ENCODE measurements at places on chromosomes 1 and 21.

DNA sequence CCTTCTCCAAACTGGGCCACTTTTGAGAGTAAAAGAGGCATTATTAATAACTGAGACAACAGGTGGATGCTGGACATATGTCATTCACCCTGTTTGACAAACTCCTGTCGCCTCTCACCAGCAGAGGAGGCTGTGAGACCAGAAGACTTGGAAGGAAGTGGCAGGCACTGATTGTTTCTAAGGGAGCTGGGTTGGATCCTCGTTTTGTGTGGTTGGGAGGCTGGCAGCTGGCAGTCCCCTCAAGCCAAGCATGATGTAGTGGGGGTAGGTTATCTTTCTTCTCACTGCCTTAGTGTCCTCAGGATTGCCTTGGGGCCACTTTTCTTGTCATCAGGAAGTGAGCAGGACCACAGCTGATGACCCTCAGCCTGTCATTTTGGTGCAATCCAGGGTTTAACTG lies 86.5 kb upstream of the KCNJ15 start:
- no peak for DNase-seq

DNA sequence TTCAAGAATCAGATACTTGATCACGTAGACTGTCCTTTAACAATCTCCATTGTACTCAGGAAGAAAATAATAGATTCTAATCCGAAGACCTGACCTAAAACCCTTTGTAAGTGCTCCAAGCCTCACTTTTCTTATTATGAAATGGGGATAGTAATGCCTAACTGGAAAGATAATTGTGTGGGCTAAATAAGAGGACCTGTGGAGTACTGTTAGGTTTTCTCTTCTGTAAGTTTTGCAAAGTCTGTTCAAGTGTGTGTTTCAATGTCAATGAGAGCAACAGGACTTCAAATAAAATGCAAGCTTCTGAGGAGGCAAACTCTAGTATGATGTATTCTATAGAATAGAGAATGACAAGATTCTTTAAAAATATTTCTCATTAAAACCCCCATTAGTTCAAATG lies 348.6 kb downstream of the USP25 start:
- no peak for DNase-seq

DNA sequence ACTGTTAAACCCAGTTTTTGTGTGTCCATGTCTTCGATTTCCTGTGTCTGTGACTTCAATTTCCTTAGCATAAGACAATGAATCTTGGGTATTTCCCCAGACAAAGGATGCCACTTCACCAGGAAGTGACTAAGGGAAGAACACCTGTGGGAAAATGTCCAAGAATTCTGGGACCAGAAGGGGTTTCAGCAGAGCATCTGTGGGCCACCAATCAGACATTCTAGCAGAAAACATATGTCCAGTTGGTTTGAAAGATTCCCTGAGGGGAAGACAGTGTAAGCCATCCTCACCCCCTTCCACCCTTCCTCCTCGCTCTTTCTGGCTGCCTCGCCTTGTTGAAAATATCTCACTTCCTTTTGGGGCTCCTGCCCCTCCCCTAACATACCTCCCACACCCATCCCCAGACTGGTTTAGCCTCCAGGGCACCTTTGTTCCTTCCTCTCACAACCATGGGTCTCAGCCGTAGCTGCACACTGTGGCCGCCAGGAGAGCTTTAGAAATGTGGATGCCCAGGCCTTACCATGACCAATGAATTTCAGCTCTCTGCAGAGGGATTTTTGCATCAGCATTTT lies 25.5 kb upstream of the IFNAR1 start:
- peak; percentile 37 for DNase-seq

DNA sequence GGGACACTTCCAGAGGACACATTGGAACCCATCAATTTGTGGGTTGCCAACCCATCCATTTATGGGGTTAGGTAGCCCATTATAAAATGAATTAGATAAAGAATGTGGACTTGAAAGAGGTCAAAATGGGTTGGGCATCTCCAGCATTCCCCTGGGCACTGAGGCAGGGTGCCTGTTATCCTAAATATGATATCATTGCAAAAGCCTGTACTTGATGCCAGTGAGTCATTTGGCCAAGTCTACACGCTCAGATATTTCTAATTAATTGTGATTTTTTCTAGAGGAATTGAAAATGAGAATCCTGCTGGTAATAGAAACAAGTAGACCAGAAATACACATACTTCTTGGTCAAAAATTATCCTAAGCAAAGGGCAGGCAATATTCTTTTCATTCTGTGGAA lies 21.9 kb upstream of the NBL1 start:
- no peak for DNase-seq

- no peak for DNase-seq
These were observed 13.1 kb upstream of the VAMP4 start for GRCh38 chr1:171754971-171755370.

- no peak for DNase-seq
These were observed 85.4 kb downstream of the SIK1 start for GRCh38 chr21:43341378-43342161.

- DNase-seq: no peak
These were observed 58.0 kb upstream of the ABCA4 start for GRCh38 chr1:94178901-94179300.

DNA sequence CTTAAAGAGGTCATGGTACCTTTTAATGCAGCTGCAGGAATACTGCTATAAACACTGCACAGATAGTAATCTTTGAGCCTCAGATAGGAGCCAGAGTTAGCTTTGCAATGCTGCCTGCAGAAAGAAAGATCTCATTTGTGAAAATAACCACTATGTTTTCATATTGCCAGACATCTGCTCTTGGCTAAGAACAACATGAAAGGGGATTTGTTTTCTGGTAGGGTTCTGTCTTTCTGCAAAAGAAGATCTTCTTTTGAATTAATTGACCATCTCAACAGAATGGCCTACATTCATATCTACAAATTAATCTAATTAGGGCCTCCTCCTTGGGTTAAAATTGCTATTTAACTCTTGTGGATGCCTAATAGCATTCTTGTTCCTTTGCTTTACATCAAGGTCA lies 177.6 kb upstream of the DPYD start:
- DNase-seq: no peak

DNA sequence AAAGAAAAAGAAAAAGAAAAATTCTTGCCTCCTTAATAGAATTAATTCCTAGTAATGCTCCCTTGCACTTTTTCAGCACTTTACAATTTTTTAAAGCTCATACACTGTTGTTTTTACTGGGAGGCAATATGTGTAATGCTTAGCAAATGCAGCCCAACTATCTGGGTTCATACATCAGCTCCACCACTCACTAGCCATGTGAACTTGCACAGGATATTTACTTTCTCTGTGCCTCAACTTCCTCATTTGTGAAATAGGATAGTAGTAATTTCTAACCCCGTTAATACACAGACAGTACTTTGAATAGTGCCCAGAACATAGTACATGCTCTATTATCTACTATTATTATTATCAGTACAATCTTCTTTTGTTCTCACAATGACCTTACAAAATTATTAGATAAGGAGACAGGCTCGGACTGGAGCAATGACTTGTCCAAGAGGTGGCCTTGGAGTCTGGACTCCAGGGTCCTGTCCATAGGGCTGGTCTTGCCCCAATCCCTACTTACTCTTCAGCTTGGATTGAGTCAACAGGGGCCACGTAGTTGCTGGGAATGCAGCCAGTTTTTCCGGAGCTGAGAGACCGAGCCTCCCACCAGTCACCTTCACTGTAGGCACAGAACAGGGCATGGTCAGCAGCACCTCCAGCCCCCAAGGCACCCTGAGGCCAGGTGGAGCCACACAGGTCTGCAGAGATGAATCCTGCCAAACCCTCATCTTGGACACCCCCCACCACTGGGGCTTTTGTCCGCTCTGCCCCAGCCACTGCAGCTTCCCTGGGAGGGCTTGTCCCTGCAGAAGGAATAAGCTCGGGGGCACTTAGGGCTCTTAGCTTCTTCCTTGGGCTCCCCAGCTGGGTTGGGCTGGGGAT lies 13.7 kb downstream of the FGR start:
- DNase-seq: no peak

DNA sequence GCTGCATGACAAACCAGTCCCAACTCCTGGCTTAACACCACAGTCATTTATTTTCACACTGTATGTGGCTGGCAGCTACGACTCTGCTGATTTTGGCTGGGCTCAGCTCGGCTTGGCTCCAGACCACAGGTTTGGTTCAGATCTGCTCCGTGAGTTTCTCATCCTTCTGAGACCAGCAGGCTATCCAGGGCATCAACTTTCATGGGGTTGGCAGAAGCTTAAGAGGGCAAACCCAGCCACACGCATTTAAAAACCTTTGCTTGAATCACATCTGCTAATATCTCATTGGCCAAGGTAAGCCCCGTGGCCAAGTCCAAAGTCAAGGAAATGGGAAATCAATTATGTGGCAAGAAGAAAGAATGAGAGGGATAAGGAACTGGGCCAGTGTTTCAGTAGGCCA lies 574.2 kb downstream of the MATN1 start:
- DNase-seq: no peak

DNA sequence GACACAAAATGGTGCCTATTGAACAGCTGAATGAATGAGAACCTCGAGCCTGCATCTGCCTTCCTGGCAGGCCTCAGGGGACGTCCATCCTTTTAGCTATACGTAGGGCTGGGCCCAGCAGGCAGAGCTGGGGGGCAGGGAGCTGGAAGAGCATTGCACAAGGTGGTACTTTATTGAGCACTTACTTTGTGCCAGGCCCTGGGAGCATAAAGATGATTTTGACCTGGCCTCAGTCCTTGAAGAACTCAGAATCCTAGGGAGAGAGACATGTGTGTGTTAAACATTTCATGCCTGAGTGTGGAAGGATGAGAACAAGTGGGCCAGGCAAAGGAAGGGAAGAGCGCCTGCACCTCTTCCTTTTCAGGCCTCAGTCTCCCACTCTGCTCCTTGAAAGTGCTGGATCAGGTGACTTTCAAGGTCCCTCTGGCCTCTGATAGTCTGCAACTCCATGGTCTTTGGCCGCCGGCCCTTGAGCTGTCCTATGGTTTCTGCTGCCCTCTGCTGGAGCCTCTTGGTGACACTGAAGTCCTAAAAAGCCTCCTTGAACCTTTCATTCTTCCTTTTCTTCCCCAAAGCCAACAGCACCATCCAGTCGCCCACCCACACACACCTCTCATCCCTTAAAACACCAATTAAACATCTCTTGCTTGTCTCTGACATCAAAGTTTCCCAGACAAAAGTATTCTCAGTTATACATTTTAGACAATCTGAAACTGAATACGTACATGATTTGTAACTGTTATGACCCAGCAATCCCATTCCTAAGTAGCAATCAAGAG lies 3.5 kb upstream of the PEAR1 start:
- peak; percentile 84 for DNase-seq

- DNase-seq: peak; percentile 30
These were observed 837 bp downstream of the NDUFS5 start for GRCh38 chr1:39026866-39027507.

DNA sequence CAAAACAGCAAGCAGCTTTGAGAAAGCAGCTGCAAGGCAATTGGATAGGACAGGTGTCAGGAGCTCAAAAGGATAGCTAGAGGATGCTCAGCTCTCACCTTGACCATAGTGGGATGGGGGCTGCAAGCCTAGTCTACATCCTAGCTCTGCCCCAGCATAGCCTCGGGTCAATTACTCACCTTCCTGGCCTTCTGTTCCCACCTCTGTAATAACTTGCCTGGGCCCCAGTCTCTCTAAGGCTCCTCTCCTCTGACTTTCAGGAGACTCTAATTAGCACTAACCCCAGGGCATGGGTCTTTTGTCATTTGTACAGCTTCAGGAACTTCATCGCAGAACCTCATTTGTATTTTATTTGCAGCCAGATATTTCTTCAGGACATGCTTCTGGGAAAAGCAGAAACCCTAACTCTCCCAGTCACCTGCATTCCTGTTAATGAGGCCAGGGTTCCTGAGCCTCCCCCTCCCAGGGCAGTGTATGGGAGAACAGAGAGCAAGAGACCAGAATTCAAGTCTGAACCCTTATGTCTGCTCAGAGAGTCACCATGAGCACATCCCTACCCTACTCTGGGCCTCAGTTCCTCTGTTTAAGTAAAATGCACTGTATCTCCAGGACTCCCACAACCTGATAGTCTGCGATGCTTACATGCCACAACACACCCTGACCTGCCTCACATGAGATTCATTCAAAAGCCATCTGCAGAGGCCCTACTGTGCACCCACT lies 108.1 kb downstream of the MATN1 start:
- no peak for DNase-seq

GRCh38 chr1:182215764-182216163 lies 154.3 kb upstream of the ZNF648 start:
- DNase-seq: no peak

DNA sequence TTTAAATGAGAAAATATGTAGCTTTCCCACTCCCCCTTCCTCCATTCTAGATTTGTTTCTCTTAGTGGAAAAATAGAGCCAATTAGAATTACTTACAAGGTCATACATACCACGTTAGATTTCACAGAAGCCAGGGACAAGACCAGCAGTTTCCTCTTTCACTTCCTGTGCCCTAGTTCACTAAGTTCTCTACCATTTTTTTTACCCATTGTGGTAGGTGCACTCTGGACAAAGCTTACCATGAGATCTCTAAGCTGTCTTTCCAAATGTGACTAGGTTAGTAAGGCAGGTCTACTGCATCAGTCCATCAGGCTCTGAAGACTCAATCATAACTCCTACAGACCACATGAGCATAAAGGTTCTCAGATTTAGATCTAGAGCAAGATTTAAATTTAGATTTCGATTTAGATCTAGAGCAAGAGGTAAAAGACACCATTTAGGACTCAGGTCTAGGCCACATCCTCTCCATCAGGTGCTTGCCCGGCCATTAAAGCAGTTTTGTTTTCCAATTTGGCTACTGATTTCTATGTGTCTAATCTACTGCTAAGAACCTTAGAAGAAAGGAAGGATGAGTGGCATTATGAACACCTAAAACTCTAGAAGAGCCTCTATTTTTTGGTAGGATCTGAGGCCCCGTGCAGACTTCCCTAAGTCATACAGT lies 235.3 kb downstream of the FAF1 start:
- no peak for DNase-seq

DNA sequence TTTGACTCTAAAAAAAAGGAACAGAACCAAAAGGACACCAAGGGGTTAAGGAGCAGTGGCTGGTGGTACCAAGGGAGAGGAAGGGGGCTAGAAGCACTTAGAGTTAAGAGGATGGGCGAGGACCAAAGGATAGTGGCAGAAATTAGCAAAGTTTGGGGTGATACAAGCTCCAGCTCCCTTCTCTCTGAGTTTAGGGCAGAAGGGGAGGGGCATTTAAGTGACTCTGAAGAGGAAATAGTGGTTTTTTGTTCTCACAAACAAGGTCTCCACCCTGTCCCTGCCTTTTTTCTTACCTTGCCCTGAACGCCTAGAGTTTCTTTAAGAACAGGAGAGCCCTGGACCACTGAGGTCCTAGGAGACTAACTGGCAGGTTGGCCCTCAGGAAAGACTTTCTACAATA lies 3.3 kb downstream of the CDC42SE1 start:
- DNase-seq: no peak
